ENCODE measurements at places on chromosomes 3 and 15.
A peak's percentile ranks its signal among the peaks of the same experiment; 100 is the strongest.

DNA sequence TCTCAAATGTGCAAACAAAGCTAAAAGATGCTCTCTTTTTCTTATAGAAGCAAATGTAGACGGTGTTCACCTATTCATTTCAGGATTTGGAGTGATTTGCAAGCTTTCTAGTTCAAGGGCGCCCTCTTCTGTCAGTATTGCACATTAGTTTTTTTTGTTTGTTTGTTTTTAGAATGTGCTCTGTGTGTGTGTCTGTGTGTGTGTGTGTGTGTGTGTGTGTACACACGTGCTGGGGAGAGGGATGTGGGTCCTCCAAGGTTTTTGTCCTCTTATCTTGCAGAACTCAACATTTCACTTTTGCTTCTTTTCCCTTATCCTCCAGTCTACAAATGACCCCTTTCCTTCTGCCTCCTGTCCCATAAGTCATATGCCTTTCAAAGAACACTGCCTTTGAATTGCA lies 23.5 kb downstream of the DNAH1 start:
- DNase-seq, result peak; percentile 57

- DNase-seq, result no peak
Observed at GRCh38 chr3:74387111-74387735, 227.2 kb downstream of the CNTN3 start.

- DNase-seq, result no peak
Observed at GRCh38 chr3:37054370-37054769, 61.1 kb downstream of the MLH1 start.

GRCh38 chr3:52176951-52177700 lies 20.8 kb upstream of the ALAS1 start:
- no peak for DNase-seq

- DNase-seq, result no peak
Observed at GRCh38 chr3:23314981-23315762, 112.0 kb downstream of the UBE2E2 start.

DNA sequence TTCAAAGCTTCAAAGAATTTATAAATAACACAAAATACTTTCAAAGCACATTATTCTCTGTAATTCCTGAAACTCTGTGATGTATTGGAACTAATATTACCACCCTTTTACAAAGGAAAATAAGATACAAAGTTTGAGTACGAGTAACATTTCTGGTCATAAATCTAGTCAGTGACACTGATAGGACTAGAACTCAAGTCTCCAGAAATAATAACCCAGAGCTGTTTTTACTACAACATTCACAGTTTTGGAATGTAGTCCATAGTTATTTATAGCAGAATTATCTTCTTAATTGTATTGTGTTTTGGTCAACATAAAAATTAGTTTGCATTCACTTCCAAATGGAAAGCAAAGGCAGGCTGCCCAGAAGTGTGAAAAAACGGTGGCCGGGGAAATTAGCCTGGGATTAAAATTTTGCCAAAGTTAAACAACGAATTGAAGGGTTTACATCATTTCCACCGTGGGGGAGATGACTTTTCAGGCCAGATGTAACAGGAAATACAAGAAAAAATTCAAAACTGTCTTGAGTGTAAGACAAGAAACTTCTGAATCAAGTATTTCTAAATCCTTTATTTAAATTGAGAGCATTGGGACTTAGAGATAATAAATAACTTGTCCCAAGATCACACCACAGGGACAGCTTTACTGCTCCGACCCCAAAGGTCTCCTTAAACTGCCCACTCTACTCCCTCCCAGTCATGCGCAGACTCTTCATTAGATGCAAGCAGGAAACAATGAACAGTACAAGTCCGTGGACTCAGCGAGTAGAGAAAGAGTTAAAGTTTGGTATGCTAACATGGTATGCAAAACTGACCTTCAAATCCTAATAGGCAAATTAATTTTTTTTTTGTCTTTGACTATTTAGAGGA lies 74.3 kb upstream of the VGLL4 start:
- no peak for DNase-seq

- DNase-seq, result peak; percentile 86
Observed at GRCh38 chr3:194141415-194142155, 5.6 kb downstream of the HES1 start.

- DNase-seq, result no peak
Observed at GRCh38 chr3:49493901-49494300, 23.8 kb downstream of the DAG1 start.

DNA sequence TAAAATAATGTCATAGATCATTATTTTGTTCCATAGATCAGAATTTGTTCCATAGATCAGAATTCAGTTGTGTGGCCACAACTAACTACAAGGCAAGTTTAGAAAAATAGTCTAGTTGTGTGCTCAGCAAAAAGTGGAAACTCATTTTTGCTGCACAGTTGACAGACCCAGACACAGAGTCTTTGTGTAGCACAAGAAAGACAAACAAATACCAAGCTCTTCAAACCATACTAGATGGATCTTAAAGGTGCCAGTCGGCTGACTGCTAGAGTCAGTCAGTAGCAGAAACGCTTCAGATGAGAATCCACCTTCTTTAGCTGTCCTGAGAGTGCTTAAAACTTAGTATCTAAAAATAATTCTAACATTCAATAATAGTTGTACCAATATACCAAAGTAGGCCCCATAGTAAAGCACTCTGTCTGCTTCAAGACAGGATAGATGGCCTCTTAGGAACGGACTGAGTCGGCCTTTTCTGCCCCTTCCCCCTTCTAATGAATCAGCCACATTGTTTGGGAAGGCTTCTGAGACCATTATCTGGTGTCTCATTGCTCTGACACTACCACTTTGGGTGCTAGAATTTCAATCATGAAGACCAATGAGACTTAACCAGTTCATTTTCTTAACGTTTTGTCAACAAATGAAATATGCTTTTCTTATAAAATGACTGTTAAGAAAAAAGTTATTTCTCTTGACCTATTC lies 27.7 kb upstream of the SLC4A7 start:
- no peak for DNase-seq

DNA sequence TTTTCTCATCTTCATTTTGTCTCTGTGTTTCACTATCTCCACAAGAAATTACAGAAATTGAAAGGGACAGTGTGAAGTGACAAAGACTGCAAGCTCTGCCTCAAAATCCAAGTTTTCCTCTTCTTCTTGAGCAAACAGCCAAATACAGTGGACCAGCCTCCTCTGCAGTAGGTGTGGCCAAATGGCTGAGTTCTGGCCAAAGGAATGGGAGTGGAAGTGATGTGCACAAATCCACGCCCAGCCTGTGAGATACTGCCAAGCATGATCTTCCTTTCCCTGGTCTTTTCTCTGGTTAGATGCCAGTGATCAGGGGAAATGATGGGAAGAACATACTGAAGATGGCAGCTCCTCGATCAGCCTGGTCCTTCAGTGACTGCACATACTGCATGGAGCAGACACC lies 111.0 kb upstream of the CPNE4 start:
- no peak for DNase-seq

DNA sequence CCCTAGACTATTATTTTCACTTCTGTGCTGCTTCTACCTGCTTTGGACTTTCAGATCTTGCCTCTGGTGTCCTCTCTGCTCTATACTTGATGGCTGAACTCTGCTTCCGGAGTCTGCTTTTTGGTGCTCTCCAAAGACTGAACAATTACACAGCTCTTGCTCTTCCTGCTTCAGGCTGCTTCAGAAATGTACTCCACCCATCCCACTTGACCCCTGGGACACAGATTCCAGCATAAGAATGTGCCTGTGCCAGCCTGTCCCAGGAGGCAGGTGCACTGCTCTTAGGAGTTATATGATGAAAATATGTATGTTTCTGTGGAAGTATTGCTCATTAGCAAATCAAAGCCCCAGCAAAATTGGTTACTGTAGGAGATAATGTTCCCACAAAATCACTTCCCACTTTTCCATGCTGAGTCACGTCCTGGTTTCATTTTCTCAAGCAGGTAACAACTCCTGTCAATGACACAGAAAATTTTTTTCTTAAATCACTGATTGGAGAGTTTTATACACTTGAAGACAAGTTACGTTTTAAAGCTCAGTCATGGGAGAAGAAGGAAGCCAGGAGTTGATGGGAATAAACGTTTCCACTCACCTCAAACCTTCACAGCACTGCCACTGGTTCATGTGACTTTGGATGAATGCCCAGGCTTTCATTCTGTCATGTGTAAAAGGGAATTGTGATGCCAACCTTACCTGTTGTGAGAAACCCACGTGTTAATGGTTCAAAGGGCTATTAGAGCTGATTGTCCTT lies 239.4 kb upstream of the ZPLD1 start:
- no peak for DNase-seq

- DNase-seq, result peak; percentile 66
Observed at GRCh38 chr3:7876741-7877297, 624.8 kb upstream of the LMCD1 start.

DNA sequence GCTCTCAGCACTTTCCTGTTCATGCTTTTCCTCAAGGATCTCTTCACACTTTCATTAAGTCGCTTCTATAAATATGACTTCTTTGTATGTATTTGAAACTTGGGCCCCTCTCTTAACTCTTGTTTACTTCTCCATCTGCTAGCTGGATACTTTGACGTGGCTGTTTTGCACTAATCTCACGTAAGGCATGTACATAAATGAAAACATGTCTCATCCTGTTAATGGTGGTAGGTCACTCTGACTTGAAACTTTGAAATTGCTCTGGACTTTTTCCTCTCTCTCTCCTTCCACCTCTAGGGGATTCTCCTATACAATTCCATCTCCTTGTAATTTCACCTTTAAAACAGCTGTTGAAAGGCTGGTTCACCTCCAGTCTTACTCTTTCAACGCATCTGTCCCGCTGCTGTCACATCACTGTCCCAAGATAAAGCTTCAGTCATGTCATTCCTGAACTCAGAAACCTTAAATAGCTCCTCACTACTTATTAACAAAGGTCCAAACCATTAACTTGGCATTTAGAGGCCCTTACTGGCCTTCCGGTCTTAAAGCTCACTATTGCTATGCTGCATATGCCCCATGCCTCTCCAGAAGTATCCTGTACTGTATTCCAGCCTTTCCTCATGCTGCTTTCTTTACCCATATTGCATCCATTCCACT lies 1.2 kb downstream of the BLOC1S6 start:
- no peak for DNase-seq

DNA sequence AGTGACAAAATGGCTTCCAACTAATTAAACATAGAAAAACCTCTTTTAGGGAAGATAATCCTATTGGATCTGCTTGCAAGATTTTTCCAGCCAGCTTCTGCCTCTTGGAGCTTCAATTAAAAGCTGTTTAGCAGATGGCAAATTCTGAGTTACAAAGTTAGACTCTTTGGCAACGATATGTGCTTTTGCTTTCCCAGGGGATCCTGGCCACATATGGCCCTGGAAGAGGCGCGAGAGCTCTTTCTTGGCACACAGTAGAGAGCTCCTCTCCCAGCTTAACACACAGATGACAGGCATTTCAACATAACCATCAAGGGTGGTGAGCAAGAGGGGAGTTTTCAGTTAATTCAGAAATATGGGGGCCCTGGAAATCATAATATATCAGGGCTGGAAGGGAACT lies 41.6 kb upstream of the GALNT15 start:
- no peak for DNase-seq

- DNase-seq, result no peak
Observed at GRCh38 chr3:157166561-157166960, 6.6 kb upstream of the CCNL1 start.

- no peak for DNase-seq
Observed at GRCh38 chr15:70095408-70096214, 2.1 kb downstream of the TLE3 start.

- DNase-seq, result no peak
Observed at GRCh38 chr15:84859144-84859543, 25.3 kb upstream of the SLC28A1 start.

DNA sequence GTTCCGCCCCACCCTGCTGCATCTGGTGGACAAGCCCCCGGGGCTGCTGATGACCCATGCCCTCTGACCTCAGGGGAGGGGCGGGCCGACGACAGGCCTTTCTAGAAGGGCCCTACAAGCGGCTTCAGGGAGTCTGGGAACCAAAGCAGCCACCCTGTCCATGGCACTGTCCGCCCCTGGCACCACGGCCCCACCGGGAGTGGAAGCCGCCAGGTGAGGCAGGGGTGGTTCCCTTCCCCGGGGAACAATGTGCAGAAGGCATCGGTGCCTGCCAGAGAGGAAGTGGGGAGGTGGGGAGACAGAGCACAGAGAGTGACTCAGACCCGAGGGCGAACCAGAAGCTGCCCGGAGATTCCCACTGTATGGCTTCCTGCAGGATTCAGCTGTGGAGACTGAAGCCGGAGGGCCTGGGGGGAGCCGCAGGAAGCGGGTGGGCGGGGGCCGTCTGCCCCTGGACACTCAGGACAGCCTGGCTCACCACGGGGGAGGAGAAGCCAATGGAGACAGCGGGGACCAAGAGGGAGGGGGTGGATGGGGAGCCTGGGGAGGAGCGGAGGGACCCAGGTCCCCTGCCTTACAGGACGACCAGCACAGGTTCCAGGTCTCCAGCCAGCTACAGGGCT lies 134.0 kb downstream of the TPRA1 start:
- DNase-seq, result no peak

DNA sequence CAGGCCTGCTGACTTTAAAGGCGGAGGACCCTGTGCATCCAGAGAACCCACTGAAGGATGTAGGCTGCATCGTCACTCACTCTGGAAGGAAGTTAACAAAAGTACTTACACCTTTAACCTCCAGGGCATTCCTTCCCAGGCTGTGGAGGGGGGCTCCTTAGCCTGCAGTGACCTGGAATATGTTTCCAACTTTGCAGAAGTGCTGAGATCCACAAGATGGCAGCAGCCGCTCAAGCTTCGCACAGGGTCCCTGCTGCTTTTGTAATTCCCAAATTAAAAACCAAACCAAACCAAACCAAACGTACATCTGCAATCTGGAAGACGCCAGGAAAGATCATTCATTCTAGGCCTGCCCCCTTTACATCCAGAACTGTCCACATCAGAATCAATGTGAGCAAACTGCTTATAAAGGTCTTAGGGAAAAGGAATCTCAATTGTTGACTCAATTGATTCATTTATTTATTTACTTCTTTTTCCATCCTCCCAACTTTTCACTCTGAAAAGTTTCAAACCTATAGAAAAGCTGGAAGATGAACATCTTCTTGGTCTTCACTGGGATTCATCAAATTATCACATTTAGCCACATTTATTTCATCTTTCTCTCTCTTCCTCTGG lies 70.5 kb upstream of the KLHL25 start:
- DNase-seq, result peak; percentile 31

GRCh38 chr3:185511711-185512110 lies 12.9 kb upstream of the TMEM41A start:
- DNase-seq, result no peak

GRCh38 chr3:78221796-78222195 lies 1181.9 kb downstream of the ROBO2 start:
- DNase-seq, result no peak

DNA sequence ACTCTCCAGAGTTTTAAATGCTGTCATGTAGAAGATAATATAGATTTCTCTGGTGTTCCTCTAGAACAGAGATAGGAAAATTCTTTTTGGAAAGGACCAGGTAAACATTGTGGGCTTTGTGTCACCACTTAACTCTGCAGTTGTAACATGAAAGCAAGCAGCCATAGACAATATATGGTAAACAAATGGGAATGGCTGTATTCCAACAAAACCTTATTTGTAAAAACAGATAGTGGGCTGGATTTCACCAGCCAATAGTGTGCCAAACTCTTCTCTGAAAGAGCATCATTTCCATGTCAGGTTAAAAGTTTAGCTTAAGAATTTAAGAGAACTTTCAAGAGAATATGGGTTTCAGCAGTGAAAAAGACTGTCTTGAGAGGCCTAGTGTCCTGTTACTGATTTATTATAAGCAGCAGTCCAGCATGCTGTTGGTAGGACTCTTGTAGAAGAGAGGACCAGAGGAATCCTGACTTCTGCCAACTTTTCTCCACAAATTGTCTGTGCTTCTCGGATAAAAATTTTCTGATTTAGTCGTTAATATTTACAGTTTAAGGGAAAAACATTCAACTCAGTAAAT lies 107.7 kb downstream of the TCF12 start:
- DNase-seq, result no peak

All from DND-41 (cell line).